ENCODE measurements at places on chromosomes 3 and 15.

DNA sequence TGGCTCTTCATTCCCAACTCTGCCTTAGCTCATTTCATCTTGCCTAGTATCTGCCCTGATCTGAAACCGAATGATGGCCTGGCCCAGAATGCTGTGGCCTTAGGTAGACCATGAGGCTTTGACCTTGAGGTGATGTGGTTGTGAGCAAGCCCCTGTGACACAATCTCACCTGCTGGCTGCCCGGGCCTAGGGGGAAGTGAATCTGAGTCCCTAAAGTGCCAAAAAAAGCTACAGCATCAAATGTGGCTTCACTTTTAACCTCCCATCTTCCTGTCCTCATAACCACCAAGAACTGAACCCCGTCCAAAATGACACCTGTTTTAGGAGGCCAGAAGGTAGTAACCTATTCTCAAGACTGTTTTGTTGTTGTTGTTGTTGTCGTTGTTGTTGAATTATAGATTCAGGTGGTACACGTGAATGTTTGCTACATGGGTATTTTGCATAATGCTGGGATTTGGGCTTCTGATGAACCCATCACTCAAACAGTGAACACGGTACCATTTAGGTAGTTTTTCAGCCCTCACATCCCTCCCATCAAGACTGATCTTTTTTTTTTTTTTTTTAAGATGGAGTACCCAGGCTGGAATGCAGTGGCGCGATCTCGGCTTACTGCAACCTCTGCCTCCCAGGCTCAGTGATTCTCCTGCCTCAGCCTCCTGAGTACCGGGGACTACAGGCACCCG lies 54.6 kb downstream of the MCCC1 start:
- no peak for DNase-seq

- DNase-seq, result peak; percentile 34
Observed at GRCh38 chr15:78308422-78309032, 9.1 kb upstream of the SKIC8 start.

DNA sequence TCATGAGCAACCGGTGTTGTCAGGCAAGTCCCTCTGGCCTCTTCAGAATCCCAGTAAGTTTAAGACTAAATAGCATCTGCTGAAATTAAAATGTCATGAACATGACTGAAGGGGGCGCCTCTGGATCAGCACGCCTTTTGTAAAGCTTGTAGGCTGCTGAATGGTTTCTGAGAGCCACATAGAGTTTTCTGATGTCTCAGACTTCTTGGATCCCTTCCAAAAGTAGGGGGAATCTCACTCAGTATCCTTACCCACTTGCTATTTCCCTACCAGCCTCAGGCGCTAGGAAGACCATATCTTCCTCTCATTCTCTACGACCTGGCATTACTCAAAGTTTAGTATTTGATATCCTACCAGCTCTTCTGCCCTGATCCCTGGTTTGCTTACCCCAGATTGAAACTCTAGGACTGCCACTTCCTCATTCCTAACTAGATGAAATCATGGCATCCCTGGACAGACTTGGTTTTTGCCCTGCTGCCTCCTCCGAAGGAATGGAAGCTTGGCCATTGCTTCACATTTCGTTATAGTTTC lies 62.7 kb upstream of the CD47 start:
- DNase-seq, result no peak

DNA sequence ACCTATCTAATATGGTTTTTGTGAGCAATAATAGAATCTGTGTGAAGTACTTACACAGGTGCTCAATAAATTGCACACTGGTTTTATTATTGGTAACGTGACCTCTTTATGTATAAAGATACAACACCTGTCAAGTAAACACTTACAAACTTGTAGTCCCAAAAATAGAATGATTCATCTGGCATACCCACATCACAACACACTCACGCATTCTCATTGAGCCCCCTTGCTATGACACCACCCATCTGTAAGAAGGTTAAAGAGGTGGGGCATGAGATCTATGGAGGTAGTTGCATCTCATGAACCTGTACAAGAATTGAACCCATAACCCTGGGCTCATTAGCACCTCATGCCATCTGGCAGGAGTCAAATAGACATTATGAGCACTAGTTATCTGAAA lies 134.9 kb upstream of the THBS1 start:
- no peak for DNase-seq

DNA sequence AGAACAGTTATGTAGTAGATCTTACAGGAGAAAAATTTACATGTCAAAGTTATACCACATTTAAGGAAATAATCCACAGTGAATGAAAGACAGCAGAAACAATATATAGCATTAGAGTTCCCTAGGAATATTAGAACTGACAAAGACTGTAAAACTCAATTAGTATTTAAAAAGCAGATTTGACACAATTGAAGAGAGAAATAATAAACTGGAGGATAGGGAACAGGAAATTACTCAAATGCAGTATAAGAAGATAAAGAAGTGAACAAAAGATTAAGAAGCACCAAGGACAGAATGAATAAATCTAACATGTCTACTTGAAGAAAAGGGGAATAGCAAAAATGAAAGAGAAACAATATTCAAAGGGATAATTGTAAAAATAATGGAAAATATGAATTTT lies 132.6 kb upstream of the CHRNA7 start:
- no peak for DNase-seq

DNA sequence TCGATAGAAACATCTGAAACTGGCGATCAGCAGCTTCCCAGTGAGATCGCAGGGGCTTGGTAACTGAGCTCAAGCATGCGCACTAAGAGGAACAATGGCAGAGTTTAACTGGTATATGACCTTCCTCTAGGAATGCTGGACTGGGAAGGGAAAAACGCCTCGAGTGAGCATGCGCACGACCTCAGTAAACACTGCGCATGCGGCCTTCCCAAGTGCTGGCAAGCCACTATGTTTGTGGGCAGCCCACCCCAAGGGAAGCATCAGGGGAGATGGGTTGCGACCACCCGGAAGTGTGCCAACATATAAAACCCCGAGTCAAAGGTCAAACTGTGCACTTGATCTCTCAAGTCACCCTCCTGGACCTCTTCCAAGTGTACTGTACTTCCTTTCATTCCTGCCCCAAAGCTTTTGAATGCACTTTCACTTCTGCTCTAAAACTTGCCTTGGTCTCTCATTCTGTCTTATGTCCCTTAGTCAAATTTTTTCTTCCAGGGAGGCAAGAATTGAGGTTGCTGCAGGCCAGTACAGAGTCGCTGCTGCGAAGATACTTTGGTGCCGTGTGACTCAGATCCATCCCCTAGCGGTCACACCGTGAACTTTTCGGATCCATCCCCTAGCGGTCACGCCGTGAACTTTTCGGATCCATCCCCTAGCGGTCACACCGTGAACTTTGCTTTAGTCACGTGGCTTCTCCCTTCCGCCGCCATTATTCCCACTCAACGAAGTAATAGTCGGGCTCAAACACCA lies 243.3 kb downstream of the FAM43A start:
- DNase-seq, result peak; percentile 4

GRCh38 chr3:158460926-158461325 lies 110.1 kb upstream of the MLF1 start:
- DNase-seq, result no peak

DNA sequence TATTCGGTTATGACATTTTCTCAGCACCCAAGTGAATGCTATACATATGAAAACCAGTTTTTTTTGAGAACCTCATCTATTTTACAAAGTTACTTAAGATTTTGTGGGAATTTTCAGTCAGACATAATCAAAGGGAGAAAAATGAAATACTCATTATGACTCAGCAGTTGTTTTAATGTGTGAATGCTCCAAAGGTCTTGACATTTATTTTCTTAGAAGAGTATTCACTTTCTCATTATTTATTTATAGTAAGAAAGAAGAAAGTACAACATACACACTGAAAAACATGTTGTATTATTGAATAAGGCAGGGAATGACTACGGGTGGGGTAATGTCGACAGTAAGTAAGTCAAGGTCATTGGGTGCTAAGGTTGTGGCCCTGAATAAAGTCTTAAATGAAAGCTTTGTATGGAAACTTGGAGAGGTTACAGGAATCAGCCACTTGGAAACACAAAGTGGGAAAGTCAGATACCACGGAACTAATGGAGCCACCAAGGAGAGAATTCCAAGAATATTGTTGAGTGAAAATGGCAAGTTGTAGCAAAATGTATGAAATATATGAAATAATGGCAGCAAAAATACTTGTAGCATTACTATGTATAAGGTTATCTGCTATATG lies 844.5 kb downstream of the TBL1XR1 start:
- no peak for DNase-seq

- no peak for DNase-seq
Observed at GRCh38 chr3:174639970-174640369, 219.2 kb upstream of the NAALADL2 start.

GRCh38 chr3:150666167-150666566 lies 37.6 kb downstream of the ERICH6 start:
- no peak for DNase-seq

GRCh38 chr3:69500604-69501003 lies 114.7 kb upstream of the FRMD4B start:
- peak; percentile 47 for DNase-seq

DNA sequence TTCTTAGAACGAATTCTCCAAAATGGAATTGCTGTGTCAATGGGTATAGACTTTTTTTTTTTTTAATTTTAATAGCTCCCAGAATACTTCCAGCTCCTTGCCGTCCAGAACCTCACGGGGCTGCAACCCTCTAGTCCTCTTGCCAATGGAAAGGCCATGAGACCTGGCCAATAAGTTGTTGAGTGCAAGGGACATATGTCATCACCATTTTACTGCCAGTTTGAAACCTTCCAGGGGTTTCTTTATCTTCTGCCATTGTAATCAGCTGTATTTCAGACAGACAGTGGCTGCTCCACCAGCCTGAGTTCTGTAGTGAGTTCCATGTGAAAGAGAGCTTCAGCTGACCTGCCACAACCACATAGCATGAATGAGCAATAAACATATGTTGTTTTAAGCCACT lies 95.0 kb upstream of the PTPRG start:
- no peak for DNase-seq

- DNase-seq, result no peak
Observed at GRCh38 chr15:49372366-49372765, 50.7 kb upstream of the FGF7 start.

DNA sequence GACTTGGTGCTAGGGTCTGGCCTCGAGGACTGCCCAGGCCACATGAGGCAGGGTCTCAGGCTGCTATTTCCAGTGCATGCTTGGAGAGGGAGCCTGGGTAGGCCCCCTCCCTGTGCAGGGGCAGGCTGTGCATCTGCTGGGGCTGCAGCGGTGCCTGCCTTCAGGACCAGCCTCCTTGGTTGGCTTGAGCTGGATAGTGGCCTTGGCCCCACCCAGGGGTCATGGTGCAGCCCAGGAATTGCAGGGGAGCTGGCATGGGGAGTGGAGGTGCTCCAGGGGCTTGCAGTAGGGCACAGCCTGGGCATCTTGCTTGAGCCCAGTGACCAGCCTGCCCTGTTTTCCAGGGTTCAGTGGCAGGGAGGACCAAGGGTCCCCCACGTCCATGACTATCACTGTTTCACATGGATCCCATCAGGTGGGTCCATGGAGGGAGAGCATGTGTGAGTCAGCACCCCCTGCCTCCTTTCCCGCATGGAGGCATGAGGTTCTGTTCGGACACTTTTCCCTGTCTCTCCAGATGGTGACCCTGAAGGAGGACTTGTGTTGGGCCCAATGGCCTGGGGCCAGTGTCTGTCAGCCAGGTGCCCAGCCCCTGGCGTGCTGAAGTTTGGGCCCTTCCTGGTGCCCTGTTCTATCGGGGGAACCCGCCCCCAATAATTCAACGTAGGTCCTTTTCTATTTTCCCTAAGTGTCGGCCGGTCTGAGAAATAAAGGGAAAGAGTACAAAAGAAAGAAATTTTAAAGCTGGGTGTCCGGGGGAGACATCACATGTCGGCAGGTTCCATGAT lies 218.6 kb downstream of the SNRPN start:
- no peak for DNase-seq

DNA sequence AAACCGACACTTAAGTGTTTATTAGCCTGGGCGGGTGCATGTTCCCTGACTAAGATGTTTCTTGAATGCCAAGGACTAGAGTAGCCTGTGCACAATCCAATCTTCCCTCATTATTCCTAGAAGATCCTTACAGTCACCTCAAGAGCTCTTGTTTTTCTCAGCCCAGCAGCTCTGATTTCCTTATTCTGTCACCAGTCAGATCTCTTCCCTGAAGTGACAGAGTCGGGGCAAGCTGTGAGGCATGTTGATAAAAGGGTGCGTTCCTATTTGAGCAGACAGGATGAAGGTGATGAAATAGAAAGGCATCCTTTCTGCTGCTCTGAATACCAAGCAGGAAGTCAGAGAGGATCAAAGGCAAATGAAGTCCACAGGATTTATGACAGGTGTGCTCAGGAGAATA lies 125.6 kb upstream of the MCTP2 start:
- DNase-seq, result no peak

GRCh38 chr3:32492684-32493436 lies 9.8 kb downstream of the CMTM6 start:
- DNase-seq, result no peak

GRCh38 chr15:47717036-47717612 lies at the start of gene SEMA6D:
Gene SEMA6D (plus strand): TSS chr15:47717505. CDS start chr15:47759799, 42,294 bp downstream.
- peak; percentile 82 for DNase-seq

- DNase-seq, result no peak
Observed at GRCh38 chr15:66705277-66706146, 3.5 kb downstream of the SMAD6 start.

GRCh38 chr3:102353805-102354204 lies 81.0 kb upstream of the ZPLD1 start:
- DNase-seq, result no peak

DNA sequence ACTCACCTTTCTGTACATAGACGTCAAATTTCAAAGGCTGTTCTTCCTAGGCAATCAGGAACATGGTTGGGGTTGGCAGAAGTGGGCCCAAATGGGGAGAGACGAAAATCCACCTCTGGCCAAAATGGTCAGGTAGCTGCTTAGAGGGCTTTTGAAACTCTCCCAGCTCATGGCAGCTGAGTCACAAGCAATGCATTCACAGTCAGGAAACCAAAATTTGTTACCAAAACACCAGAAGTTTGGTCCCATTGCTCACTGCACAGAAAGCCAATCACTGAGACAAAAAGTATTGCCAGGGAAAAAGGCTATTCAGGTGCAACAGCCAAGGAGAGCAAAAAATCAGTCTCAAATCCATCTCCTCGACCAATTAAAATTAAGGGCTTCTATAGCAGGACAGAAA lies 539.6 kb upstream of the CCDC54 start:
- no peak for DNase-seq

DNA sequence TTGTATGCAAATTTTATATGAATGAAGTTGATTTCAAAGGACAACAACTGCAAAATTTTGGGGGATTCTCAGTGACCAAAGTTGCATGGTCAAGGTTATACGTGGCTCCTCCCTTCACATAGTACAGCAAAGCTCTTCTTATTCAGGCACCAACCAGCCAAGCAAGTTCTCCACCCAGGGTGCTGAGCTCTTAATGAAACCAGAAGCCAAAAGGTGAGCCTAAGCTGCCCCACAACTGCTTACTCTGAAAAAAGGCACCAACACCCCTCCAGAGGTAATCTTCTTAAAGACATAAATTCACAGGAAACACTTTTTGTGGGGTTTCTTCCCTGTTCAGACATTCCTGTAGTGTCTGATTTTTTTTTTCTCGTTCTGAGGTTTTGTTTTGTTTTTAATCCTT lies 106.1 kb upstream of the GMNC start:
- DNase-seq, result no peak

GRCh38 chr3:177679568-177680471 lies 482.5 kb upstream of the TBL1XR1 start:
- DNase-seq, result no peak
